MM.1S (cell line): ENCODE measurements at places on chromosomes 7 and 10.

- no peaks in the 10 kb centered on the region for H3K36me3 ChIP-seq
- no peak for DNase-seq
- H3K27ac ChIP-seq: no peak overlapping the region
- no peak overlapping the region for H3K4me3 ChIP-seq
- no peaks in the 10 kb centered on the region for H3K27me3 ChIP-seq
Observed at GRCh38 chr10:6343305-6344010, 140.7 kb downstream of the PFKFB3 start.

- H3K27me3 ChIP-seq: no peaks in the 10 kb centered on the region
- H3K4me3 ChIP-seq: no peak overlapping the region
- no peak overlapping the region for H3K27ac ChIP-seq
- no peaks in the 10 kb centered on the region for H3K4me1 ChIP-seq
- no peaks in the 10 kb centered on the region for H3K36me3 ChIP-seq
Observed at GRCh38 chr7:123397746-123398338, 136.6 kb downstream of the IQUB start.

GRCh38 chr7:45082031-45082830 lies 6.5 kb downstream of the NACAD start:
- no peaks in the 10 kb centered on the region for H3K36me3 ChIP-seq
- no peak for DNase-seq
- no peaks in the 10 kb centered on the region for H3K4me1 ChIP-seq
- H3K27me3 ChIP-seq: peaks cover 5% of the 10 kb centered on the region; the same call in 1 of the 2 replicates
- no peak overlapping the region for H3K4me3 ChIP-seq

- no peak overlapping the region for H3K4me3 ChIP-seq
- peaks cover 6% of the 10 kb centered on the region for H3K4me1 ChIP-seq
- peaks cover 4% of the 10 kb centered on the region; the same call in 1 of the 2 replicates for H3K36me3 ChIP-seq
- no peak for DNase-seq
Observed at GRCh38 chr10:21687266-21688008, 153.4 kb downstream of the MLLT10 start.

GRCh38 chr10:125136087-125136486 lies 24.3 kb downstream of the CTBP2 start:
- H3K36me3 ChIP-seq: no peaks in the 10 kb centered on the region
- no peak overlapping the region for H3K27ac ChIP-seq
- no peaks in the 10 kb centered on the region for H3K4me1 ChIP-seq
- H3K4me3 ChIP-seq: no peak overlapping the region
- DNase-seq: no peak

DNA sequence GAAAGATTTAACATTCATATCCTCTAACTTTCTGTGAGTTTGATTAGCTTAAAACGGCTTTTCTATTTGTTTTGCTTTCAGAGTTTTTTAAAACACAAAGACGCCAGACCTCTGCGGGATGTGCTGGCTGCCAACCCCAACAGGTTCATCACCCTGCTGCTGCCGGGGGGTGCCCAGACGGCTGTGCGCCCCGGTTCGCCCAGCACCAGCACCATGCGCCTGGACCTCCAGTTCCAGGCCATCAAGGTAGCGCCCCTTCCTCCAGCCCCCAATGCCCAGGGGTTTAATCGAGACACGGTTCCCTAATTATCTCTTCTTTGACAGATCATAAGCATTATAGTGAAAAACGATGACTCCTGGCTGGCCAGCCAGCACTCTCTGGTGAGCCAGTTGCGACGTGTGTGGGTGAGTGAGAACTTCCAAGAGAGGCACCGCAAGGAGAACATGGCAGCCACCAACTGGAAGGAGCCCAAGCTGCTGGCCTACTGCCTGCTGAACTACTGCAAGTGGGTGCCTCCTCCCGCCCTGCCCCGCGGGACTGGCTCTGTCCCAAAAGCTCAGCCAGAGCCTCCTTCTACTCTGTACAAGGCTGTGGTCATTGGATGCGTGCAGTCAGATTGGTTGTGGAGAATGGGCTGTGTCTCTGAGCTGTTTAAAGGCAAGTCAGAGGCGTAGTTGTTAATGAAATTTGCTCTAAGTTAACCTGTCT lies 71.2 kb downstream of the TRRAP start:
- H3K27ac ChIP-seq: no peak overlapping the region
- no peak overlapping the region for H3K4me3 ChIP-seq
- no peak for DNase-seq
- no peaks in the 10 kb centered on the region for H3K27me3 ChIP-seq
- peaks cover 18% of the 10 kb centered on the region for H3K36me3 ChIP-seq

DNA sequence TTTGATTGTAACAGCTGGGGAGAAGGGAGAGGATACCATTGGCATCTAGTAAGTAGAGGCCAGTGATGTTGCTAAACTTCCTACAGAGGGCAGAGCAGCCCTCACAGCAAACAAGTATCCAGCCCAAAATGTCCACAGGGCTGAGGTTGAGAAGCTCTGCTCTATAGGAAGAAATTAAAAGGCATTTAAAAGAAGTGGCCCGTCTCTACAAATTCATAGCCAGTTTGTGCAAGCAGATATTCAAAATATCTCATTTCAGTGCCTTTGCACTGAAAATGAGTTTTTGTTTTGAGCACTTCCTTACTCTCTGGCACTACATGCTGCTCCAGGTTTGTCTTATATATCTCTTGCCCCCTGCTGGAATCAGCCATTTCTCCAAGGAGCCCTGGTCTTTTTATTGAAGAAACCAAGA lies 330.0 kb downstream of the BBS9 start:
- peak; percentile 29 for DNase-seq
- H3K4me1 ChIP-seq: no peaks in the 10 kb centered on the region
- no peak overlapping the region for H3K4me3 ChIP-seq
- no peak overlapping the region for H3K27ac ChIP-seq
- no peaks in the 10 kb centered on the region for H3K36me3 ChIP-seq
- no peaks in the 10 kb centered on the region for H3K27me3 ChIP-seq

GRCh38 chr10:69939061-69939460 lies 113.6 kb upstream of the MACROH2A2 start:
- H3K4me3 ChIP-seq: no peak overlapping the region
- no peaks in the 10 kb centered on the region for H3K4me1 ChIP-seq
- no peaks in the 10 kb centered on the region for H3K36me3 ChIP-seq
- peaks cover 37% of the 10 kb centered on the region for H3K27me3 ChIP-seq
- no peak for DNase-seq

- peak overlapping the region; percentile 17; the same call in 1 of the 2 replicates for H3K27ac ChIP-seq
- no peak overlapping the region for H3K4me3 ChIP-seq
- no peaks in the 10 kb centered on the region for H3K27me3 ChIP-seq
- H3K4me1 ChIP-seq: 0 out of 2 replicates have a peak, but pooled peaks cover 7% of the 10 kb centered on the region
- peak; percentile 67 for DNase-seq
Observed at GRCh38 chr7:132654150-132654549, 77.9 kb upstream of the PLXNA4 start.

GRCh38 chr7:157193274-157193673 lies 54.5 kb downstream of the UBE3C start:
- peaks cover 13% of the 10 kb centered on the region; the same call in 1 of the 2 replicates for H3K36me3 ChIP-seq
- no peaks in the 10 kb centered on the region for H3K4me1 ChIP-seq
- H3K4me3 ChIP-seq: no peak overlapping the region
- no peak for DNase-seq
- H3K27ac ChIP-seq: no peak overlapping the region

DNA sequence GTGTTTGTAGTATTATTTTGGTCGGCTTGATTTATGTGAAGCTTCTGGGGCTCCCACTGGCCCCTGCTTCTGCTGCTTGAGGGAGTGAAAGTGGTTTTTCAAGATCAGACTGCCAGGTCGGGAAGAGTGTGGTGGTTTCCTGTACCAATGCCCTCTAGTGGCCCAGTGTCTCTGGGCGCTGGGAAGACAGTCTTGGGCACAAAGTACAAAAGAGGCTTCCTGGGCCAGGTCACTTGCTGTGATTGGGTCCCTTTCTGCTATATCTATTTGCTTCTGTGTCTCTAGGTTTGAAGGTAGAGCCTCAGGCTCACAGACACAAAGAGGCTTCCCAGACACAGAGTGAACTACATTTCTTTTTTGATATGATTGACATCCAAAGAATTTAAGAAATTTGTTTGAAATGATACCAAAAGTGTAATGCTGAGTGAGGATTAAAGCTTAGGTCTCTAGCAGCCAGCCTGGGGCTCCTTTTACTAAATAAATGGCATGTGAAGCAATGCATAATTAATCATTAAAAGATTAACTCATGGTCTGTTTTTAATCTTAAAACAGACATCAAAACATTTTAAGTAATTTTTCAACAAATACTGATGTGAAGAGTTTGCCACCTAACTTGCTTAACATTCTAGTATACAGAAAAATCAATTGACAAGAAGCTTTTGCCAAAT lies 36.3 kb downstream of the ABCB1 start:
- no peaks in the 10 kb centered on the region for H3K27me3 ChIP-seq
- peak; percentile 44 for DNase-seq
- no peak overlapping the region for H3K27ac ChIP-seq

- no peaks in the 10 kb centered on the region for H3K27me3 ChIP-seq
- no peaks in the 10 kb centered on the region for H3K36me3 ChIP-seq
- H3K27ac ChIP-seq: no peak overlapping the region
- DNase-seq: no peak
Observed at GRCh38 chr7:16813232-16813616, 8.4 kb upstream of the AGR2 start.

- no peak for DNase-seq
- H3K4me3 ChIP-seq: no peak overlapping the region
- no peaks in the 10 kb centered on the region for H3K27me3 ChIP-seq
- H3K27ac ChIP-seq: no peak overlapping the region
- no peaks in the 10 kb centered on the region for H3K36me3 ChIP-seq
- H3K4me1 ChIP-seq: no peaks in the 10 kb centered on the region
Observed at GRCh38 chr7:135522509-135522908, 12.6 kb upstream of the CNOT4 start.

DNA sequence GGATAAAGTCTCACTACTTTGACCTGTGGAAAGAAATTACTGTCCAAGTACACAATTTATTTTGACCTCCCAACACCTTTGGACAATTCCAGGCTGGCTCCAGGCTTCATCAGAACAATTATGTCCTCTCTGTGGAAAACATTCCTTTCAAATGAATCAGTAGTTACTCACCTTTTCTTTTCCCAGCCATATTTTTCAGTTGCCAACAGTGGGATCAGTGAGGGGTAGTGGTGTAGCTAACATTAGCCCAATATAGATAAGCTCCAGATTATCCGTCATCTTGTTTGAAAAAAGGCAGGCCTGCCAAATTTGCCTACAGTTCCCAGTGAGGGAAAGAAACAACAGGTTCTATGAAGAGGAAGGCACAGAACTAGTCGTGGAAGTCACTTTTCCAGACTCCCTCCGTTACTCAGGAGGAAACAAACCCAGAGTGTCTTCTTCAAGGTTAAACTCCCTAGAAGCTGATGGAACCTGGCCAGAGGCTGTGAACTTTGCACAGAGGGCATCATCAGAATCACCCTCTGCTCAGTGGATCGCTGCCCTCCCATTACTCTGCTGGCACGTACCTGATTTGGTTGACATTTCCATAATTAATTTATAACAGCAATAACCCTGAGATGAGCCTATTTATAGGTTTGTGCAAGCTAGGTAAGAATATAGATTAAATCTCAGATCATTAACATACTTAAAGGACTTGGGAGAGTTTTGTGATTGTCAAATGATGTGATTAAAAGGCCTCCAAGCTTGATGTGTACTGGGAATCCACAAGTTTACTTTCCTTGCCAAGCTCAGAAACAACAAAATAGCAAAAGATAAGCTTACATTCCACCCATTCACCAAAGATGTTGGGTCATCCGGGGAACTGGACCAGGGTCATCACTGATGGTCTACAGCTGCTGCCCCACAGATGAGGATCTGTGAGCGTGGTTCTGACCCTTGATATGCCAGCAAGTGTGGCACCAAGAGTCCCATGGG lies 654.6 kb upstream of the GALNT17 start:
- H3K27ac ChIP-seq: no peak overlapping the region
- DNase-seq: no peak
- H3K4me3 ChIP-seq: no peak overlapping the region
- no peaks in the 10 kb centered on the region for H3K4me1 ChIP-seq

- H3K4me3 ChIP-seq: no peak overlapping the region
- H3K27me3 ChIP-seq: no peaks in the 10 kb centered on the region
- no peak for DNase-seq
- no peak overlapping the region for H3K27ac ChIP-seq
- H3K4me1 ChIP-seq: no peaks in the 10 kb centered on the region
Observed at GRCh38 chr7:82204694-82205093, 238.9 kb downstream of the CACNA2D1 start.

- H3K4me1 ChIP-seq: no peaks in the 10 kb centered on the region
- no peaks in the 10 kb centered on the region for H3K27me3 ChIP-seq
- H3K36me3 ChIP-seq: no peaks in the 10 kb centered on the region
- DNase-seq: no peak
Observed at GRCh38 chr7:84394219-84394618, 199.6 kb upstream of the SEMA3A start.

GRCh38 chr7:138750473-138750872 lies 47.3 kb upstream of the TMEM213 start:
- H3K27me3 ChIP-seq: no peaks in the 10 kb centered on the region
- no peak overlapping the region for H3K4me3 ChIP-seq
- peaks cover 11% of the 10 kb centered on the region for H3K4me1 ChIP-seq
- DNase-seq: no peak

GRCh38 chr10:22321924-22322640 lies 1.2 kb downstream of the BMI1 start:
- H3K27ac ChIP-seq: no peak overlapping the region
- H3K36me3 ChIP-seq: no peaks in the 10 kb centered on the region
- DNase-seq: no peak
- H3K27me3 ChIP-seq: peaks cover 18% of the 10 kb centered on the region
- H3K4me1 ChIP-seq: peaks cover 45% of the 10 kb centered on the region
- peak overlapping the region; percentile 70 for H3K4me3 ChIP-seq

GRCh38 chr7:26891400-26892350 lies 27.3 kb upstream of the SKAP2 start:
- H3K4me3 ChIP-seq: no peak overlapping the region
- H3K27ac ChIP-seq: no peak overlapping the region
- no peaks in the 10 kb centered on the region for H3K27me3 ChIP-seq
- DNase-seq: no peak

DNA sequence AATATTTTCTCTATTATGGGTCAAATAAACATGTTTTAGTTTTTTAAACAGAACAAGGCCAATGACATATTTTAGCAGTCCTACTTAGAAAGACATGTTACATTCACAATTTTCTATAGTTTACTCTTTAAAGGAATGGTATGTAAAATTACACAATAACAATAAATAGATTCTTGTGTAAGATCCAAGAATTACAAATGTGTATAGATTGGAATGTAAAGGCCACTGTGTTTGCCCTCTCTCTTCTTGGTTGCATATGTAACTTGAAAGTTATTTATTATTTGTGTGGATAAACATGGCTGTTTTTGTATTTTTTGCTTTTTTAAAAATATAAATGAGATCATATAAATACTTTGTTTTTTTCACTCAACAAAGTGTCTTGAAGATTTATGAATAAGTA lies 979.3 kb upstream of the CELF2 start:
- no peaks in the 10 kb centered on the region for H3K4me1 ChIP-seq
- DNase-seq: no peak
- no peaks in the 10 kb centered on the region for H3K27me3 ChIP-seq
- no peaks in the 10 kb centered on the region for H3K36me3 ChIP-seq
- H3K27ac ChIP-seq: no peak overlapping the region
